CD4-positive, alpha-beta memory T cell (primary cell): ENCODE measurements at places on chromosomes 11 and 22.
A peak's percentile ranks its signal among the peaks of the same experiment; 100 is the strongest.

DNA sequence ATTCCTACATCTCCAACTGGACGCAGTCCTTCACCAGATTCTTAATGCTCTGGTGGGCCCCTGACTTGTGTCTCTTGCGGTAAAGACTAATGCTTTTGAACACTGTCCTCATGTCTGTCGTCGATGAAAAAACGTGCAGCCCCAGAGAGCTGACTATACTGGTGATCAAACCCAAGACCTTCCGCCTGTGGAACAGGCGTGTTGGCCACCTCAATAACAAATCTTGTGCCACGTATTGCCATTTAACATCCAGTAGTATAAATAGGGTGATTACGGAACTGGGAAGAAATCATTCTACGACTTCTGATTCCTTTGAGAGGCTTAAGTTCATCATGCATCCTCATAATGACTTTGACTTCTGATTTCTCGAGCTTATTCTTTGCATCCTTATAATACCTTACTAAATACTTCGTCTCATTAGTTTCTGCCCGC is 45.6 kb downstream of the OR4D9 start:
- DNase-seq: no peak

DNA sequence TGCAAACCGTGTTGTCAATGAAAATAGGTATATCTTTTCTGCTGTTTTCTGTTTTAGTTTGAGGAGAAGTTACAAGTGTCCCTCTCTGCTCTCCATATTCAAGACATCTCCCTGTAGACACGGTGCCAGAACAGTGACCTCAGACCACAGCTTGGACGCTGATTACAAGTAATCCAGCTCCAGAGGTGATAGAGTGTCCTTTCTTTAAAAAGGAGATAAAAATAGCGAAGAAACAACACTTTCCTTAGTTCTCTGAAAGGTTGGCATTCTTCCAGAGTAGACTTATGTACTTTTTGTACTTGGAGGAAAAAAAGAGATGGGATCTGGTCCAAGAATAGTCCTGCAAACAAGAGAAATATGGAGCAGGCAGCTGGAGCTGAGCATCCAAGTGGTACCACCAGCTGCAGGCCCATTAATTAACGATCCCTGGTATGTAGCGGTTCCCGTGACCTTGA is 43.0 kb upstream of the WT1 start:
- DNase-seq: no peak

DNA sequence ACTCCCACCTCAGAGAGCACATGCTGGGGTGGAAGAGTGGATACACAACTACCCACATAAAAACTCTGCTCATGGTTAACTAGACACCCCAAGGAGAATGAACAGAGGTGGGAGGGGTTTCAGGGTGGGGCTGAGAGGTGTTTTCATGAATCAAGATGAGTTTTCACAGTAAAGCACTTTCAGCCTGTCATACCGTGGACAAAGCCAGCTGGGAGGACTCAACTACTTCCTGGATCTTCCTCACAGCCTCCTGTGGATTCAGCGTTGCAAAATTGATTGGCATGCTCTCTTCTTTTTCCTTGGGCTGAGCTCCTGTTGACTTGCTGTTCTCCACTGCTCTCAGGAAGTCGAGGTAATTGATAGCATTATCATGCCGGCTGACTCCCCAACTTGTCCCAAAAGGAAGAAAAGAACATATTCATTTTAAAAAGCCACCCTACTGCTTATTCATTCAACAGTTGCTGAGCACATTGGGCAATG is 168.5 kb downstream of the MPPED1 start:
- no peak for DNase-seq

DNA sequence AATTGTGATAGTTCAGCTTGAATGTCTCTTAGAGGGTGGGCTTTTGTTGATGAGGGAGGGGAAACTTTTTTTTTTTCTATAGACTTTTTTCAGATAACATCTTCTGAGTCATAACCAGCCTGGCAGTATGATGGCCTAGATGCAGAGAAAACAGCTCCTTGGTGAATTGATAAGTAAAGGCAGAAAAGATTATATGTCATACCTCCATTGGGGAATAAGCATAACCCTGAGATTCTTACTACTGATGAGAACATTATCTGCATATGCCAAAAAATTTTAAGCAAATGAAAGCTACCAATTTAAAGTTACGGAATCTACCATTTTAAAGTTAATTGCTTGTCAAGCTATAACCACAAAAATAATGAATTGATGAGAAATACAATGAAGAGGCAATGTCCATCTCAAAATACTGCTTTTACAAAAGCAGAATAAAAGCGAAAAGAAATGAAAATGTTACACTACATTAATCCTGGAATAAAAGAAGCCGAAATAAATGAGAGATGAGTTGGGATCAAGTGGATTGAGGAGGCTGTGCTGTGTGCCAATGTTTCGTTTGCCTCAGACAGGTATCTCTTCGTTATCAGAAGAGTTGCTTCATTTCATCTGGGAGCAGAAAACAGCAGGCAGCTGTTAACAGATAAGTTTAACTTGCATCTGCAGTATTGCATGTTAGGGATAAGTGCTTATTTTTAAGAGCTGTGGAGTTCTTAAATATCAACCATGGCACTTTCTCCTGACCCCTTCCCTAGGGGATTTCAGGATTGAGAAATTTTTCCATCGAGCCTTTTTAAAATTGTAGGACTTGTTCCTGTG is 3.9 kb downstream of the MALAT1 start:
- DNase-seq: peak; percentile 34

DNA sequence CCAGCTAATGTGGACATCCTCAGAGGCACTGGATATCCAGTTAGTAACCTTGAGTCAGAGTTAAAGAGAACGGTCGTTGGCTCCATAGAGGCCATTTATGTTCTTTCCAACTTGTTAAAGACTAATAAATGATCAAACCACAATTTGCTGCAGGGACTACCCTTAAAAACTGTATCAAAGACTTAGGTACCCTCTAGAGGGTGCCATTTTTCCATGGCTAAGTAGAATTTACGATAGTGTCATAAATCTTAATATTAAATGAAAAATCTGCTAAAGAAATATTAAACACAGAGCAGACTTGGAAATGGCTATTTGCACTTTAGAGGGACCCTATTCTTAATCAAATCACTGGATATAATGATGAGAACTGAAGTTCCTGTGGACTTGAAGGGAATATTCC is 685.2 kb upstream of the CHORDC1 start:
- no peak for DNase-seq

GRCh38 chr11:63837027-63837688 is 1.8 kb upstream of the MARK2 start:
- DNase-seq: peak; percentile 71

GRCh38 chr11:90407350-90407749 is 184.5 kb upstream of the CHORDC1 start:
- DNase-seq: no peak

- no peak for DNase-seq
Measured at GRCh38 chr11:11979488-11980117, 28.8 kb downstream of the DKK3 start.

DNA sequence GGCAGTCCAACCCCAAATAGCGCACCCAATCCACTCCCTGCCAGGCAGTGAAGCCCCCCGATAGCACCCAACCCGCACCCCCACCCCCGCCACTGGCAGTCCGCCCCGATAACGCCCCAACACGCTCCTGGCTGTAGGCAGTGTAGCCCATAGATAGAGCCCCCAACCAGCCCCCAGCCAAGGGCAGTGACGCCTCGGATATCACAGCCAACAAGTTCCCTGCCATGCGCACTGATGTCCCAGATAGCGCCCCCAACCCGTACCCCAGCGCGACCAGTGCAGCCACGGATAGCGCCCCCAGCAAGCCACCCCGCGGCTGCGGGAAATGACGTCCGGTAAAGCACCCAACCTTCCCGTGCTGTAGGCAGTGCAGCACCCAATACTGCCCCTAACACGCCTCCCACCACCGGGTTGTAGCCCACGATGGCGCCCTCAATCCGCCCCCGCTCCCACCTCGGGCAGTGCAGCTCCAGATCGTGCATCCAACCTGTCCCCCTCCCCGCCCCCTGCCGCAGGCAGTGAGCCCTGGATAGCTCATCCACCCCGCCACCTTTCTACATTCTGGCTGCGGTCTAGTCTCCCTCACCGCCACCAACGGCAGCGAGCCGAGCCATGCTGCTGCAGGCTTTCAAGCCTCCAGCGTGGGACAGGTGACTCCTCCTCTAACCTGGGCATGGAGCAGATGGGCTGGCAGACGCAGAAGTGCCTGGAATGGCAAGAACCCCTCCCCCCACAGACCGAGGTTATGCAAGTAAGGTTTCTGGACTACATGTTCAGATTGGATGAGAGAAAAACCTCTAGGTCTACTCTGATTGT is 625 bp downstream of the RFPL2 start:
- peak; percentile 54 for DNase-seq

GRCh38 chr11:81071606-81072005 is 1630.8 kb upstream of the TENM4 start:
- no peak for DNase-seq

- no peak for DNase-seq
Measured at GRCh38 chr11:69053546-69054396, 5.0 kb downstream of the TPCN2 start.

GRCh38 chr22:25746012-25746373 is 4.0 kb downstream of the MYO18B start:
- no peak for DNase-seq

DNA sequence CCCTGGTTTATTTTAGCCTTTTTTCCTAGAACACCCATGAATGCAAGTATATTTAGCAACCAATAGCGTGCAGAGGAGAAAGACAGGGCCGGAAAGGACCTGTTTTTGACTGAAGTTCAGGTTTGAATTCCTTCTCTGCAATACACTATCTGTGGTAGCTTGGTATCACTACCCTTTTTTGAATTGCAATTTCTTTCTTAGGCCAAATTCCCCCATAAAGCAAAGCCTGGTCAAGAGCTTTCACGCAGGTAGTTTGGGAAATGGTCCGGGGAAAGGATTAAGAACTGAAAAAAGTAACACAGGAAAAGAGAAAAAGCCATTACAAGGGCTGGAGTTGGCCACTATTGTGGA is 38.8 kb upstream of the PAMR1 start:
- DNase-seq: no peak

GRCh38 chr11:34261820-34262219 is 96.0 kb downstream of the ABTB2 start:
- no peak for DNase-seq

- peak; percentile 28 for DNase-seq
Measured at GRCh38 chr22:32660292-32660691, 141.2 kb upstream of the TIMP3 start.

- no peak for DNase-seq
Measured at GRCh38 chr11:47002390-47002789, 65.8 kb downstream of the CSTPP1 start.

DNA sequence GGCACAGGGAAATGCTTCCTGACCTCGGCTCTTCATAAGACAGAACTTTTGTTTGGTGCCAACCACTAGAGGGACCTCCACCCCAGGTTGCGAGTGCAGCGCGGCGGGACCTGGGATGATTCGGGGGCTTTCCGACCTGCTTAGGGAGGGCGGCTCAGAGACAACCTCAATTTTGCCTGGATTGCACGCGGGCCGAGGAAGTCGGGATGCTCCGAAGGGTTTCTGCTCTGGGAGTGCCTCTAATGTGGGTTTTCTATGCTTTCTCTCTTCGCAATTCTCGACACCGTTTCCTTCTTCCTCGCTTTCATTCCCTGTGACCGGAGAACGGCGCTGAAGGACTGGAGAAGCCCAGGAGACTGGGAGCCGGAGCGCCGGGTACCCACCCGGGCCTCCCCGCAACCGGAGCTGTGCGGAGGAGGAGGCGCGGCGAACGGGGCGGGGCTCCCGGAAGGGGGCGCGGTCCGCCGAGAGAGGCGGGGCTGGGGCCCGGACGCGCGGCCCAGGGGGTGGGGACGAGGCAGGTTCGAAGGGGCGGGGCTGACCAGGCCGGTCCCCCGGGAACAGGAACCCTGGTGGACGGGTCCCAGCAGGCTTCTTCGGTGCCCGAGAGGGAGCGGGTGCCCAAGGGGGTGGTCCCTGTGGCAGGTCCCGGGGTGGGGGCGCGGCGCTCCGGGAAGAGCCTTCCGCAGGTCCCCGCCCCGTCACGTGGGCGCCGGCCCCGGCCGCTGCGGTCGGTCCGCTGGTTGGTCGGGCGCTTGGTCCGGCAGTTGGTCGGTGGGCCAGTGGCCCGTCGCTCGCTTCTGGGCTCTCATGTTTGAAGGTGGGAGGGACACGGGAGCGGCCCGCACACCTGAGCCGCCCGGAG is at the start of gene PPFIBP2:
Gene PPFIBP2, plus strand, starts transcription at position 766 of the 865 bp plus-strand sequence. CDS start 35,477 bp downstream, outside the sequence.
- DNase-seq: peak; percentile 82

- no peak for DNase-seq
Measured at GRCh38 chr11:66595245-66595904, 2.4 kb downstream of the CCS start.

DNA sequence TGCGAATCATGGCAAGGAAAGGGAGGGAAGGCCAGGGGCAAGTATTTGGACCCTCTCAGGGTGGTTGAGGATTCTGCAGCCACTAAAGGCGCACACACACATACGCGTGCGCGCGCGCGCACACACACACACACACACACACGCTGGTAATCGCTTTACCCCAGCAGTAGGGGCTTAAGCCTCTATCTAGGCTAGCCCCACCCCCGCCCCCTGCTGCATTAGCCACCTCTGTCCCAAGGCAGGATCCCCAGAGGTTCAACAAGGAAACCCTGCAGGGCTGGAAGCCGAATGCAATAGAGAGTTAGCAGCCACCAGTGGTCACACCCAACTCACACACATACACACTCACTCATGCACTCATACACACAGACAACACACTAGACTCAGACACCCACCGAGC is 28.6 kb upstream of the ELFN2 start:
- DNase-seq: no peak

DNA sequence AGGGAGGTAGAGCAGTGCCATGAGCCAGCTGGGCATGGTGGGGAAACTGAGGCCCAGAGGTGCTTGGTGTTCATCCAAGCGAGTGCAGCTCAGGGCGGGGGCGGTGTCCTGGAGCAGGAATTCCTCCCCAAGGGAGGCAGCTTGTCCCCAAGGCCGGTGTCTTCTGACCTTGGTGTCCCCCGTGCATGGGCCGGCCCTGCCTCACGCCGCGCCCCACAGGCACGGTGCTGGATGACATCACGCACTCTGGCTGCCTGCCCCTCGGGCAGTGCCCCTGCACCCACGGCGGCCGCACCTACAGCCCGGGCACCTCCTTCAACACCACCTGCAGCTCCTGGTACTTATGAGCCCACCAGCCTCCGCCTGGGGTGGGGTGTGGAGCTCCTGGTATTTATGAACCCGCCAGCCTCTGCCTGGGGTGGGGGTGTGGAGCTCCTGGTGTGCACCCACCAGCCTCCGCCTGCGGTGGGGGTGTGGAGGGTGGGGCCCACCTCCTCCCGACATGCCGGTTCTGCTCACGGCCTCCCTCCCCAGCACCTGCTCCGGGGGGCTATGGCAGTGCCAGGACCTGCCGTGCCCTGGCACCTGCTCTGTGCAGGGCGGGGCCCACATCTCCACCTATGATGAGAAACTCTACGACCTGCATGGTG is 6.7 kb downstream of the MUC5B start:
- DNase-seq: no peak

- no peak for DNase-seq
Measured at GRCh38 chr11:37451903-37452302, 853.9 kb upstream of the RAG2 start.

- peak; percentile 71 for DNase-seq
Measured at GRCh38 chr11:46127150-46127638, 5.9 kb upstream of the PHF21A start.

- no peak for DNase-seq
Measured at GRCh38 chr22:18056161-18056666, 21.6 kb upstream of the PEX26 start.

- DNase-seq: no peak
Measured at GRCh38 chr22:44403166-44403565, 90.4 kb upstream of the SHISAL1 start.
